ENCODE measurements at places on chromosomes 6 and 20.

DNA sequence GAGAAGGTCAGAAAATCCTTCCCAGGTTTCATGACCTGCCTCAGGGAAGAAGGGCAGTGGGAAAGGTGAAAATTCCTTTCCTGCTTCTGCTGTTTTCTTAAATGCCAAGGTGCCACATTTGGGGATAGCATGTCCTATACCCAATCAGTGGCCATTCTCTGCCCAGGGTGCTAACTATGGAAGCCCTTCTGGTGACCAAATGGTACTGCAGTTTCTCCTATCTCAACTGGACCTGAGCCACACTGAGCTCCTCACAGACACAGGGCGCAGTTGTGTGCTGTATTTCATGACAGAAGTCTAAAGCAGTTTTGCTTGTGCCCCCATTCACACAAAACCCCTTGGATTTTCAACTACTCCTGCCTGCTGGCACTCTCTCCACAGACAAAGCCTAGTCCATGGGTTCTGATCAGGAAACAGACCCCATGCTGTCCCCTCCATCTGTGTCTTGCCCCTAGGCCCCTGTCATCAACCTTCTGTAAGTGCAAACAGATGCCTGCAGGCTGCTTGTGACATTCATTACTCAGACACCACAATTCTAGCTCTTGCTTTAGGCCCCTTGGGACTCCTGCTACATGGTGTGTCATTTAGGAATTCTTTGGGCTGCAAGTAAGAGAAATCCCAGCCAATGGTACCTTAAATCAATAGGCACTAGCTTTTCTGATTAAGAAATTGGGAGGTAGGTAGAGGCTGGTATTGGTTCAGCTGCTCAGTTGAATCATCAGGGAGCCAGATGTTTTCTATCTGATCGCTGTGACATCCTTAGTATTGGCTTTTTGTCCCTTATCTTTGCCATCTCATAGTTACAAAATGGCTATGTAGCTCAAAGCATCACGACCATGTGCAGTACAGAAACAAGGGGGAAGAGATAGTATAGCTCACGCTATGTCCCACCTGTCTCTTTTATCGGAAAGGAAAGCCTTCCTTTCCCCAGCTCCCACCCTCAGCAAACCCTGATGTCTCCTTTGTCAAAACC lies 147.8 kb downstream of the CD83 start:
- no peak for DNase-seq

DNA sequence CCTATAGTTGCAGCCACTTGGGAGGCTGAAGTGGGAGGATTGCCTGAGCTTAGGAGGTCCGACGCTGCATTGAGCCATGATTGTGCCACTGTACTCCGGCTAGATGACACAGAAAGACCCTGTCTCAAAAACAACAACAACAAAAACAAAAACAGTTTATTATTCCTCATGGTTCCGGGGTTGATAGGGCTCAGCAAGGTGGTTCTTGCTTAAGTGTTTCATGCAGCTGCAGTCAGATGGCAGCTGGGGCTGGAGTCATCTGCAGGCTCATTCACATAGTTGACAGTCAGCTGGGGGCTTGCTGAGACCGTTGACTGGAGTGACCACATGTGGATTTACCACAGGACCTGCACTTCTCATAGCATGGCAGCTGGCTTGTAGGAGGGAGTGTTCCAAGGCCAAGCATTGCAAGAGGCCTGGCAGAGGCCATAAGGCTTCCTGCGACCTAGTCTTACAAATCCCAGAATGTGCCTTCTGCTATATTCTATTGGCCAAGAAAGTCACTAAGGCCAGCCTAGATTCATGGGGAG lies 28.9 kb upstream of the NNAT start:
- no peak for DNase-seq

DNA sequence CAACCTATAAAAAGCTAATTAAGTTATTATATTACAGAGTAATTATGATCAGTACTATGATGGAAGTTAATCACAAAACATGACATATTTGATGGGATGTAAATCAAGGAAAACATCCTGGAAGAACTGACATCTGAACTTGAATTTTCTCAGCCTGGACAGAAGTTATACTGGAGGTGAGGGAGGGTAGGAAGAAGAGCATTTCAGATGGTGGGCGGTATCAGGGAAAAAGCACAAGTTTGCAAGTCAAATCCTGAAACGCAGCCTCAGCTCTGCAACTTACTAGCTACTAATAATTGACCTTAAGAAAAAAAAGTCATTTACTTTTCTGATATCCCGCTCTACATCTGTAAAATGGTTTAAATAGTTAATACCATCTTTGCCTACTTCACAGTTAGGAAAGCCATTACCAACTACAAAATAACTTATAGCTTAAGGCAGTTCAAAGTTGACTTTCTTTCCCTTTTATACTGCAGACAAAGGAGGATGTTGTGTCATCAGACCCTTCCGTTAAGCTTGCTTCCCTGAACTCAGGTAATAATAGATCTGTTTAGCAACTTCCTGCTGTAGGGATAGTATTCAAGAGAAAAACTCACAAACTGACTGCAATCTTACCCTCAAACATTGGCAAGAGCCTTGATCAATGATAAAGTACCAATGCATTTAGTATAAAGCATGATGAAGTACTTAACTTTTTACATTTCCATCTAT lies 21.0 kb downstream of the NOL7 start:
- DNase-seq = no peak

DNA sequence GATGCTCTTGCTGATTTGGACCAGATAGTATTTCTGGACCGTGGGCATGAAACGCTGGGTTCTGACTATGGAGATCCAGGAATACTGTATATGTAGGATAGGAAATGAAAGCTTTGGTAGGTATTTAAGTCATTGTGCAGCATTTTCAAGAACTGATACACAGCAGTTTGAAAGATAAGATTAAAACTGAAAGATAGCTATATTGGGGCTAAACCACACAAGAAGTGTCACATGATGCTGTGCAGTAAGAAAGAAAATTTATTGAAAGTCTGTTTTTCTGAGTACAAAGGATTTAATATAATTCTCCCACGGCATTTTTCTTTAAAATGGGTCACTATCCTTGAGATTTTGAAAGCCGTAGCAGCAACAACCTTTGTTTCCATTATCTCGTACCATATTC lies 305 bp downstream of the IL17A start:
- peak; percentile 38 for DNase-seq

DNA sequence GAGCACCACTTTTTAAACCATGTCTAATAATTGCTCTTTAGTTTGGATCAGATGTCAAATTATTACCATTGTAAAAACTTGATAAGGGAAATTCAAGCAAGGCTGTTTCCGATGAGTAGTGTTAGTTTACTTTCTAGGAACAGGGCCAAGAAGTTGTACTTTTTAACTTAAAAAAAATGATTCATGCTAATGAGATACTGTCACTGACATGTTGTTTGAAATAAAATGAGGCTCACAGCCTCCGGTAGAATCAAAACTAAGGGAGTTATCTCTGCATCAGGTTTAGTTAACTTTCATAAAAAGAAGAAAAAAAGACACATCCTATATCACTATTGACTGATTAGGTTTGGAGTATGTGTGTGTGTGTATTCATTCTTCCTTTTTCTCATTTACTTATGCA lies 55.2 kb upstream of the SUPT3H start:
- DNase-seq = no peak

DNA sequence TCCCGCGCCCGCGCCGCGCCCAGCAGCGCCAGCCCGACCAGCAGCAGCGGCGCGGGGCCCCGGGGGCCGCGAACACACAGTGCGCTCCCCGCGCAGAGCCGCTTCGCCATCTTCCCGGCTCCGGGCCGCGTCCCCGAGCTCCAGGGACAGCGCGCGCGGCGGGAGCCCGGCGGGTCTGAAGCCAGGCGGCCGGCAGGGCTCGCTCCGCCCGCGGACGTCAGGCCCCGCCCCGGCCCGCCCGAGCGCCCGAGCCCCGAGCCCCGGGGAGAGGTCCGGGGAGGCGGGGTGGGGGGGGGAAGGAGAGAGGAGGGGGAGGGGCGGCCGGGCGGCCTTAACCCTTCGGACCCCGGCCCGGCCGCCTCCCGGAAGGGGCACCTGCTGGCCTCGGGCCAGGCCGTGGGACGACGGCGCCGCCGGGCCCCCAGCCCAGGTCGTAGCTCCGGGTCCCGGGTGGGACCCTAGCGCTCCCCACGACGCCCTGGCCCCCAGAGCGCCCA lies at the start of gene LAMA5:
LAMA5 (minus strand) TSS at position 177 of the 497 bp plus-strand sequence; CDS start at position 110, 67 bp downstream.
- DNase-seq = peak; percentile 89

DNA sequence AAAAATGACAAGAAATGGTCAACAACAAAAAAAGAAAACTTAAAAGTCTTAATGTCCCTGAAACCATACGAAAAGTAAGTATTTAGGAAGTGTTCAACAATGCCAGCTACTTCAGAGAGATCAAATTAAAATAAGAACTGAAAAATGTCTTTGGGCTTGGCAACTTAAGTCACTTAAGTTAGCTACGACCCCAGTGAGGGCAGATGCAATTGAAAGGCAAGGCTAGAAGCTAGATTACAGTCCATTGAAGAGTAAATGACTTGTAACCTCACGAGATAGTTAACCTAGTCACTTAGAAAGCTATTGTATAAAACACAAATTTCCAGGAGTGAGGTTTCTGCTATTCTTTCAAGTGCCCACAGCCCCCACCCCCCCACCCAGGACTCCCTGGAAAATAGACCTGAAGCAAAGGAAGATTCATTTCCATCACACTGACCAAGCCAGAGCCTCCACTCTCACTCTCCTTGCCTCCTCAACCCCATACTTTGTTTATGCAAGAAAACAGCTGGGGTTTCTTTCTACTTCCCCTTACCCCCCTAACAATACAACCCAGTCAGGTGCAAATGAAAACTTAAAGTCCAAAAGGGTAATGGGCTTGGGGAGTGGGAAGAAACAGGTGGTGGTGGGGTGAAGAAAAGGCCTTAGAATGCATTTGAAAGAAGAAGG lies 14.6 kb downstream of the RTN4IP1 start:
- no peak for DNase-seq

DNA sequence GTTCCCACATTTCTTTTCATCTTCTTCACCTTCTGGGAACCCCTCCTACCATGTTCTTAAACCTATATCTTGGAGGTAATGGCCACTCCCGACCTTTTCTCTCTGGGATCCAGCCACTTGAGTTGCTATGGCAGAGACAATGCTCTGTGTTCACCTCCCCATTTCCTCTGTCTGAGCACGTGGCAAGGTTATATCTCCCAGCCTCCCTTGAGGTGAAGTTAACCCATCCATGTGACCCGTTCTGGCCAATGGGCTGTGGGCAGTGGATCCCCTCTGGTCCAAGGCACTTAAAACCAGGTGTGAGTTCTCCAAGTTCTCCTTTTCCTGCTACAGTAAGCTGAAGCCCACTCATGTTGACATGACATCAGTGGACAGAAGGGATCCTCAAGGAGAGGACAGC lies 261.4 kb downstream of the LRFN2 start:
- no peak for DNase-seq

GRCh38 chr20:23160536-23161243 lies 74.6 kb upstream of the CD93 start:
- no peak for DNase-seq

GRCh38 chr6:63816982-63817436 lies 181.4 kb downstream of the PHF3 start:
- no peak for DNase-seq

GRCh38 chr20:10897336-10897735 lies 223.5 kb upstream of the JAG1 start:
- no peak for DNase-seq

DNA sequence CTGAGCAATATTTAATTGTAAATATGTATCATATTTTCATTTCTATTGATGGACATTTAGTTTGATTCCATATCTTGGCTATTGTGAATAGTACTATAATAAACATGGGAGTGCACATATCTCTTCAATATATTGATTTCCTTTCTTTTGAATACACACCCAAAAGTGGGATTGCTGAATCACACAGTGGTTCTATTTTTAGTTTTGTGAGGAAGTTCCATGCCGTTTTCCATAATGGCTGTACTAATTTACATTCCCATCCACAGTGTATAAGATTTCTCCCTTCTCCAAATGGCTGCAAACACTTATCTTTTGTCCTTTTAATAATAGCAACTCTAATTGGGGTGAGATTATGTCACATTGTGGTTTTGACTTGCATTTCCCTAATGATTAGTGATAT lies 86.7 kb upstream of the RAB32 start:
- no peak for DNase-seq

- no peak for DNase-seq
Observed at GRCh38 chr6:114218437-114219340, 124.1 kb downstream of the HS3ST5 start.

GRCh38 chr6:111478749-111479148 lies 4.3 kb downstream of the REV3L start:
- peak; percentile 59 for DNase-seq

- DNase-seq = no peak
Observed at GRCh38 chr6:12801141-12801540, 84.6 kb downstream of the PHACTR1 start.

DNA sequence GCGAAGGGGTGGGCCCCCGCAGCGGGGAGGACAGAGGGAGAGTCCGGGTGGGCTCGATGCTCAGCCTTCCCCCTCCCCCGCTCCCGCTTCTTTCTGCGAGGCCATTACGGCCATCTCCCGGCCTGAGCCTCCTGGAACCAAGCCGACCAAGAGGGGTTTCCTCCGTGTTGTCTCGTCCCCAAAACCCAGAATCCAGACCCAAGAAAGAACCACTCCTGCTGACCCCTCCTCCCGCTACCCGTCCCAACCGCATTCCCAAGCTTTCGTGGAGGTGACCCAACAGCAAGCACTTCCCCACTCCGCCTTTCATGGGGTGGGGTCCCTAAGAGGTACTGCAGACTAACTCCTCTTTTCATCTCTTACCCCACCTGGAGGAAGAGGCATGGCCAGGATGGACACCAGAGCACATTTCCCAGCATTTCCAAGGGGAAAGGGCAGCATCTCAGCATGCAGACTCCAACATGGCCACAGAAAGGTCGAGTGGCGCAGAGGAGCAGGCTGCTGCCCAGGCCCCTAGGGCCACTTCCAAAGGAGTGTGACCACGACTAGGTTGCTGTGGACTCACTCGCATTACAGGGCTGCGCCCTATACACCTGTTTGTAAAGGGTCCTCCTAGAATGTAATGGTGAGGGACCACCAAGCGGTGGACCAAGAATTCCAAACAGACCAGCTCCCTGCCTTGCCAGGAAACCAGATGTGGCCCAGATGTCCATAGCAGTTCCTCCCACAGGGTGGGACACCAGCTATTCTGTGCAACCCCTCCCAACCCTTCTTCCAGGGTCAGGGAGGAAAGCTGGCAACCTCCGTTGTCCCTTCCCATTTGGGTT lies 53.4 kb downstream of the MRPL14 start:
- DNase-seq = no peak

DNA sequence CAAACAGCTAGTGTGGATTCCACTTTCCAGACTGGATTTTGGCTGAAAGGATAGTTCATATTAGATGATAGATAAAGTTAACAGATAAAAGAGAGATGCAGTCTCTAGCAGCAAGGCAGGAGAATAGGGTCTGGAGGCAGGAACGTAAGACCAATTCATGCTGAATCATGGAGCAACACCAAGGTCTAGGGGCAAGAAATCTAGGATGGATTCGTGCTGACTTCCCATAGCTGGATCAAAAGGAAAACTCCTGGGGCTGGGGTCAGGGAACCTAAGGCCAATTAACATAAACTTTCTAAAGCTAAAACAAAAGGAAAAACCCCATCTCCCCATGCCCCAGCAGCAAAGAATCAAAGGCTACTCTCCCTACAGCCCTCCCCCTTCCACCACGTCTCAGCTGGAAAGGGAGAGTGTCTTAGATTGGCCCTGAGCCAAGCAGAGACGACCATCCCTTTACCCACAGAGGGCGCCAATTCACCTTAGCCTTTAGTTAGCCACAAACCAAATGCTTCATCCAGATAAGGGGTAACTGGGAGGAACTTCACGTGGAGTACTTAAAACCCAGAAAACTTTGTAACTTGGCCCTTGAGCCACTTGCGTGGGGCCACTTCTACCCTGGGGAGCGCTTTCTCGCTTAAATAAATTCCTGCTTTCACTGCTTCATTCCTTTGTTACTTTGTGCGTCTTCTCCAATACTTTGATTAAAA lies 7.6 kb downstream of the TREM1 start:
- DNase-seq = peak; percentile 68

GRCh38 chr20:22515264-22515663 lies 69.1 kb downstream of the FOXA2 start:
- no peak for DNase-seq
